ENCODE measurements at places on chromosomes 5 and 9.

- no peak for DNase-seq
Measured at GRCh38 chr9:2599896-2600295, 21.7 kb upstream of the VLDLR start.

DNA sequence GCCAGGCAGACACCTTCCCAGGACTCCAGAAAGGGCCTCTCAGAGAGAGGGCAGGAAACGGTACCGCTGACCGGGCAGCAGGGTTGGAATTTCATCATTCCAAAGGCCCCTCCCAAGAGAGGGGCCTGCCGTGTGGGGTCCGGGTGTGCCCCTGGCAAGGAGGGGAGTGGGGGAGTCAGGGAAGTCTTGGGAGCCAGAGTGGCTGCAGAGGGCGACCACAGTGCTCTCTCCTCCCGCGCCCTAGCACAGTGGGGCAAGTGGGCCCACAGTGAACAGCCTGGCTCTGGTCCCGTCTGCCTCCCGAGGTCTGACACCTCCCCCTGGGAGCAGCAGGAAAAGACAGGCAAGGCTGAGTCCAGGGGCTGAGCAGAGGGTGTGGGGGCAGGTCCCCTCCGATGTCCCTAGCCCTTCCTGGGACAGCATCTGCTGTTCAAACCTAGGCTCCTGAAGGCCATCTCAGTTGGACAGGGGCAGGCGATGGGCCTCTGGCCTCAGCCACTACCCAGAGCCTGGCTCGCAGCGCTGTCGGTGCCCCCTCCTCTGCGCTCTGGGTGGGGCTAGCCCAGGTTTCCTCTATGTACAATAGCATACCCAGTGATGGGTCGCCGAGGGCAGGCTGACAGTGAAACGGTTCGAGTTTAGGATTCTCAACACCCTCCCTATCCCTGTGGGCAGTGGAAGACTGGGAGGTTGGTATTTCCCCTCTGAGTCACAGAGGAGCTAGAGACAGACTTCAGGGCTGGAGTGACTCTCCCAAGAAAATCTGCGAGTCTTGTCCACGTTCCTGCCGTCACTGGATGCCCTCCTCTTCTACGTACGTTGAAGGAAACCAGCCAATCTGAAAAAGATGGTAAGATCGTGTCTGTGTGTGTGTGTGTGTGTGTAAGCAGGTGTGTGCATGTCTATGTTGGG lies 25.4 kb upstream of the SARDH start:
- DNase-seq: no peak

- no peak for DNase-seq
Measured at GRCh38 chr9:30507166-30507565, 1877.3 kb upstream of the ACO1 start.

GRCh38 chr5:159104759-159105144 lies 5.0 kb upstream of the EBF1 start:
- no peak for DNase-seq

DNA sequence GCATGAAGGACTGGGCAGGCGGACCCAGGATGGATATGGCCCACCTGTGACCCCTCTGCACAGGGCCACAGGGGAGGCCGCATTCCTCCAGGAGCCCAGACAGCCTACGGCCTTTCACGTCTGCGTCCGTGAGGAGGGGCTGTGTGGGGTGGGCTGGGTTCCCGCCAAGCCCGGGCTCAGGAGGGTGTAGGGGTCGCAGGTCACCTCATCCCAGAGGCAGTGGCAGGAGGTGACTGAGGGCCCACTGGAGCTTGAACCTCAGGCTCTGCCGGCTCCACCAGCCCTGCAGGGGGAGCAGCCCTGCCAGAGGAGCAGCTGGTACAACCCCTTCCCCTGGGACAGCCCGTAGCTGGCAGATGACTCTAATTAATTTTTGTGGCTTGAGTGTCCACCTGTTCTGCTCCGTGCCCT lies 40.7 kb upstream of the CACNA1B start:
- DNase-seq: no peak

DNA sequence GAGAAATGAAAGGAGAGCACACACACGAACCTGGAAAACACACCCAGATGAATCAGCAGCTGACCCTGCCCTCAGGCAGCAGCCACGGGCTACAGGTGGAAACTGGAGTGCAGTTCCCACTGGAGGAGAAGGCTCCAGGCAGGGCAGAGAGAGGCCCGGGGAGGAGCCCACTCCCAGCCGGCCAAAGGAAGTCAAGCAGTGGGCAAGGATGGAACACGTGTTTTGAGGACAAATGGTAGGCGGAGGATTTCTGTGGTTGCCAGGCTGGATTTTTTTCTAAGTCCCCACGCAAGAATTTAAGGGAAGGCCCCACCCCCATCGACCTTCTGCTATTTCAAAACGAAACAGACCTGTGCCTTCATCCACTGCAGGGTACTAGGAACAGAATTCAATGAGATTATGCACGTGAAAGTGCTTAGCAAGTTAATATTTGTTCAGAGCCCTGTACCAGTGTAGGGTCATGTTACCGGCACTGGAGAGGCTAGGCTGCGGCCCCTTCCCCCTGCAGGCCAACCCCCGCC lies 6.8 kb downstream of the EPB41L4B start:
- no peak for DNase-seq
